CD4-positive, alpha-beta T cell treated with Interleukin-17A for 4 hours (primary cell): ENCODE measurements at places on chromosomes 2 and 18.

DNA sequence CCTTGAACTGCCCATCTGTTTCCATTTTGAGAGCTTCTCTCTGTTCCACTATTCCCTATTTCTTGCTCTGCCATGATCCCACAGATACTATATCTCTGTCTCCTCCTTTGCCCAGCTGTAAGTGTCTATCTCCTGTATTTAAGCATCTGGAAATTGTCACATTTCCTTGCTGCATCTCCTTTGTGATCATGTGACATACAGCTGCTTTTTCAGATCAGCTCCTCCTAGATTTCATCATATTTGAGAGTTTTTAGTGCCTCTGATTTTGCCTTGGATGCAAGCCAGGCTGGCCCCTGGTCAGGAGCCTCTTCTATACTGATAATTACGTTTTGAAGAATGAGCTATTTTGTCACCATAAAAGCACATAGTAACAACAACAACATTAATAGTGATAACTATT lies 131.7 kb upstream of the TNP1 start:
- no peak for DNase-seq

DNA sequence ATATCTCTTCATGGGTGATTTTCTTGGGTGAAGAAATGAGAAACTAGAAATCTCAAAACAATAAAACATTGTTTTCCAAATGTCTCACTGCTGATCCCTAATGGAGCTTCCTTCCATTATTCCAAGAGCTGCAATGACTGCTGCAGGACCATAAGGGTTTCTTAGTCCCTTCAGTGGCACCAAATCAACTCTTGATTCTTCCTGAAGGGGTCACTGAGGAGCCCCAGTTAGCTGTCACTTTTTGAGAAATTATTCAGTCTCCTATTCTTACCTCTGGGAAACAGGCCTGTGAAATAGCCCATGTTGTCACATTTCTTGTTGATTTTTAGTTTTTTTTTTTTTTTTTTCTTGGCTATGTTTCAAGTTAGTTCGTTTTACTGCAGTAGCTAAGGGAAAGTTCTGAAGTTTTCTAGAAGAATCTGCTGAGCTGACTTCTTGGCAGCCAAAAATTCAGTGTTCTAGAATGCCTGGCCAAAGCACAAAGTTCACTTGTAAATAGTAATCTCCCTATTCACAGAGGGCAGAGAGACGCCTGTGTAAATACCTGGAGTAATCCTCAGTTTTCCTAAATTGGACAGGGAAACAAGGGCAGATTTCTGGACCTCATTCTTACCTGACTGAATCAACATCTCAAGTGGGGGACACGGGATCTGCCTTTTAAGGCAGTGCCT lies 480.0 kb downstream of the RIT2 start:
- no peak for DNase-seq

- no peak for DNase-seq
These were observed 24.6 kb downstream of the DOCK10 start for GRCh38 chr2:225017713-225018112.

DNA sequence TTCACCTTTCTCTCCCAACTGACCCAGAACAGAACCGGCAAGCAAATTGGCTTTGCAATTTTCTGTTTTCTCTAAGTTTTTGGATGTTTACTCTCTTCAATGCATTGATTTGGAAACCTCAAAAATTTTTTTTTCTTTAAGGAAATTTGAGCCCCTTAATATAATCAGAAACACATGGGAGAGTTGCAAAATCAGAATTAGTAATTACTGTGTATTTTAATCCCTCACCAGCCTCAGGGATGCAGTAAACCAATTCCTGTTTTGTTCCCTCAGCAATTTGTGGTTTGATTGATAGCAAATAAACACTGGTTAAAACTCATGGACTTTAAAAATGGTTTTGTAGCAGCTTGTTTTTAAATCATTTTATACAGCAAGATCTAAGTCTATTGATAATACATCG lies 281.5 kb downstream of the NEDD4L start:
- DNase-seq, result no peak

DNA sequence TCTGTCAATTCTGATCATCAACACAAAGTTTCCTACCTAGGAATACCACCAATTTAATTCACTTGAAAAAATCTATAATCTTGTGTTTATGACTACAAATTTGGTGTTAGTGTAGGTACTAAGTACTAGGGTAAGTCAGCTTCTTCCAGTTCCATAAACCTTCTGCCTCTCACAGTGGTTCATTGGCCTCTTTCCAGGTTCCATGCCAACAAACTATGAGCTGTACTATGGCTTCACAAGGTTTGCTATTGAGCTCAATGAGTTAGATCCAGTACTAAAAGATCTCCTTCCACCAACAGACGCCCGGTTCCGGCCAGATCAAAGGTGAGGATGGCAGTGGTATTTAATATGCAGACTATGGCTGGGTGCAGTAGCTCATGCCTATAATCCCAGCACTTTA lies 58.8 kb downstream of the PRKRA start:
- no peak for DNase-seq

DNA sequence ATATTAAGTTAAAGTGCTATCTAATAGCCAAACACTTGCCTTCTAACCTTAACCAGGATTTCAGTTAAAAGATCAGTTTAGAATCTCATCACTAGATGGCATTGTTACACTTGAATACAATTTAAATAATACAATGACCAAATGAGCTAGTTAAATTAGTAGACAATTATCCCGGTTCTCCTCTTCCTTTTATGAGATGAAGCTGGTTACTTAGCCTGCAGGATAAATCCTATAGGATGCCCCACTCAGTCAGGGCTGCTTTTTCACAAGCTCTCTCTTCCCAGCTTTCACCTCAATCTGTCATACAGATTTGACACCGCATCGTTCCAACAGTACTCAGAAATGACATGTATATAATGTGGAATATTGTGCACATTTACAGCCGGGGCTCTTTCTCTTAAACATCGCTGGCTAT lies 678.8 kb downstream of the KCNJ3 start:
- DNase-seq, result no peak

- DNase-seq, result no peak
These were observed 268.6 kb upstream of the GULP1 start for GRCh38 chr2:188023035-188023434.

DNA sequence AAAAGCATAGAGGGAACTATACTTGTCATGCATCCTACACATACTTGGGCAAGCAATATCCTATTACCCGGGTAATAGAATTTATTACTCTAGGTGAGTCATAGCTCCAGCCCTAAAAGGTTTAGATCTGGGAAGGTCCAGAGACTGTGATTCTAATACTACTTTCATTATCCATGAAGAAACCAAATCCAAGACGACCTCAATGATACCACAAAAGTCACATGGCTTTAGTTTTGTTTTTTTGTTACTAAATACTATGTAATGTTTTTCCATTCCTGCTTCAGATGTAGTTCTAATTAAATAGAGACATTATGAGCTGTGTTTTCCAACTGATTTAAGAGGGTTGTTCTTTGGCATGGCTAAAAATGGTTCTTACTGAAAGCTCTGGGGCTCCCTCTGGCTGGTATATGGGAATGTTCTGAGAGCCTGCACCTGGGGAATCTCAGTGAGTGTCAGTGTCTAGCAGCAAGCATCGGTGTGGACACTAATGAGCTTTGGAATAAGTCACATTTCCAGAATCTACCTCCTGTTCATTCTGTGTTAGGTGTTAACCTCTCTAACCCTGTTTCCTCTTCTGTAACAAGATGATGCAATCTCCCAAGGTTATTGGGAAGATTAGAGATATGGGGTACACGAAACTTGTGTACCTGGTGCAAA lies 20.5 kb upstream of the IL1RL2 start:
- no peak for DNase-seq

DNA sequence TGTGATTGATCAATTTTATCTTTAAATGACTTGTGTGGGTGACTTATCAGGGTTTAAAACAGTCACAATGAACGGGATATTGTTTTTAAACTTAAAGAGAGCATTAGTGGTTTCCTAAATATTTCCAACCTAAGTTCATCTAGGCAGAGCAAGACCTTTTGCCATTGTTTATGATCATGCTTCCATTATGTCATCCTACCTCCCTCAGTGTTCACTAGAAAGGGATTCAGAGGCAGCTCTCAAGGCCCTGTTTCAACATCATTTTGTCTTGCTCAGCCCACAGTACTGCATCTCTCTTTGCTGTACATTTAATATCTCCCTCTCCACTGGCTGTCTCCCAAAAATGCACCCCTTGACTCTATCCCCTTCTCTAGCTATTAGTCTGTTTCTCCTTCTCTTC lies 21.5 kb upstream of the PELI1 start:
- no peak for DNase-seq

- no peak for DNase-seq
These were observed 49.2 kb upstream of the TEX51 start for GRCh38 chr2:126849486-126849885.

- DNase-seq, result no peak
These were observed 1.9 kb upstream of the NMUR1 start for GRCh38 chr2:231531883-231532755.

DNA sequence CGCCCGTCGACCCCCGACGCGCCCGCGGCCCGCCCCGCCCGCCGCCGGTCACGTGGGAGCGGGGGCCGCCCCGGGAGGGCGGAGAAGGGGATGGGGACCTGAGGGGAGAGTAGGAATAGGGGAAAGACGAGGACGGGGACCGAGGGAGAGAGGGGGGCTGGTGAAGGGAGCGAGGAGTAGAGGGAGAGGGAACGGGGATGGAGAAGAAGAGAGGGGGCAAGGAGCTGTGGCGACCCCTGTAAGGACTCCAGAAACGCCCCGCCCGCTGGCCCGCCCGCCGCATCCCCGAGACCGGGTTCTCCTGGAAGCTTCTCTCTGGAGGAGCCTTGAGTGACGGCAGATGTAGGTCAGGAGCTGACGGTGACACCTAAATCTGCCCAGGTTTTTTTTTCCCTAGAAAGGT lies 615 bp downstream of the ADNP2 start:
- DNase-seq, result peak; percentile 33

GRCh38 chr18:35071819-35072247 lies 30.6 kb downstream of the MAPRE2 start:
- no peak for DNase-seq

DNA sequence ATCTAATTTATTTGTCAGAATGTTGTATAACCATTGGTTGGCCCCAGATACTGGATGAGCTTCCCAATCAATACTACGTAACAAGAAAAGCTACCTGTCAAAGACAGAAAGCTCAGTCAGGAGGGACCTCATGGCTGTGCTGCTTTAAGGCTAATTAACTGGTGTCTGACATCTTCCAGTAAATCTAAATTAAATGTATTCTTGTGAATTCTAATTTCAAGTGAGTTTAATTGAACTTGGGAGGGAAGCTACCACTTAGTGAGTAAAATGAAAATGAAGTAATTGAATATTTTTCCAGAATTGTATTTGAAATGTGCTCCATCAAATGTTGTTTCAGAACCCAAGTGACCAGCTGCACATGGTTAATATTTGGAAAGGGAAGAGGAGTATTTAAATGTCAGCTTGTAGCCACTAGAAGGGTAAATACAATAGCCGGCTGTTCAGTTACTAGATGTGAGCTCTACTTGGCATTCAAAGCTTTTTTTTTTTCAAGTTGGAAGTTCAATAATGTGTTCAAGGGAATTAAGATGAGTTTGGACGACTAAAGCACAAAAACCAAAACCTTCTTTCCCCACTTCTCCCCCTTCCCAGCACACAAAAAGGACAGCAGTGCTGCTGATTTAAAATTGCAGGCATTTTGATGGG lies 62.0 kb downstream of the GPR39 start:
- DNase-seq, result no peak
